MG63 (cell line): ENCODE measurements at places on chromosomes 4 and X.

GRCh38 chr4:165537028-165537648 lies 158.3 kb downstream of the CPE start:
- no peak for DNase-seq

DNA sequence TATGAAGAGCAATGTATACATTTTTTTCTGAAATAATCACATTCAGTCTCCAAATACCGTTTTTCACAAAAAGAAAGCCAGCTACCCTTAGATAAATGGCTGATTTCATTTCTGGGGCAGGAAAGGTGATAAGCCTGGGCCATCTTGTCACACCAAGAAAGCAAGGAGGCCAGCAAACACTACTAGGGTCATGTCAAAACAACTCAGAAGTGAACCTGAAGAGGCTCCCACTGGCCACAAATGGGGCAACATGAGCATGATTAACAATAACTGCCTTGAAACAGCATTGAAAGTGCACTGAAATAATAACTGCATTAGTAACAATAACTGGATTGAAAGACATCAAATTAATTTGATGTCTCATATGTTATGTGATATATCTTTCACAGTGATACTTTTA lies 39.3 kb downstream of the SH3KBP1 start:
- no peak for DNase-seq

- no peak for DNase-seq
Measured at GRCh38 chrX:155757046-155757759, 123.9 kb upstream of the VAMP7 start.

DNA sequence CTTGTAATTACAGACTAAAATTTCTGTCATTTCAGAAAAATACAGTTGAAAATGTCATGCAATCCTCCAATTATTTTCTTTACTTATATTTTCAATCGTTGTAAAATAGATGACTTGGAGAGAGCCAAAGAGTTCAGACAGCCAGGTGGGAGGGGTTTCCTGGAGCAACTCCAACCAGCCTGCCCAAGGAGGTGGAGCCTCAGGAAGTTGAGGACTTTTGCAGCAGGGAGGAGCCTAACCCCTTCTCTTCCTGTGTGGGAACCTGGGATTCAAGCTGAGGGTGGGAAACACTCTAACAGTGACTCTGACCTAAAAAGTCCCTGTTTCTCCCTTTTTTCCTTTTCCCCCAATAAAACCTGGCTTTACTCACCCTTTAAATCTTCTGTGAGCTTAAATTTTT lies 72.2 kb upstream of the GABRG1 start:
- no peak for DNase-seq

DNA sequence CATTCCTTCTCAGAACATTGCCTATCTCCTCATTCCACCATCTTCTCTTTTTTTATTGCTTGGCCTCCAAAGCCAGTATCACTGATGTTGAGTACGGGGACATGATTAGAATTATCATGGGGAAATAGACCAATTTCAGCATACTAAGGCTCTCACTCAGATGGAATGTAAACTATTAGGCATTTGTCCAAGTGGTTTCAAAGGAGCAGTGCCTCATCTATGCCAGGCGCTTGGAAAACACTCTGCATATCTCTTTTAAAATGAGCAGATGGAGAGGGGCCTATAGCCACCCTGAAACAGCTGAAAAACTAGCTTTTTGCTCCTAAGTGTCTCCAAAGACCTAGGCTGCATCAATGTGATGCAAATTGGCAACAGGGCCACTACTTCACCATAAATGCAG lies 150.8 kb upstream of the DIPK2B start:
- DNase-seq, result peak; percentile 27

GRCh38 chrX:86436116-86436515 lies 287.9 kb downstream of the DACH2 start:
- DNase-seq, result no peak

DNA sequence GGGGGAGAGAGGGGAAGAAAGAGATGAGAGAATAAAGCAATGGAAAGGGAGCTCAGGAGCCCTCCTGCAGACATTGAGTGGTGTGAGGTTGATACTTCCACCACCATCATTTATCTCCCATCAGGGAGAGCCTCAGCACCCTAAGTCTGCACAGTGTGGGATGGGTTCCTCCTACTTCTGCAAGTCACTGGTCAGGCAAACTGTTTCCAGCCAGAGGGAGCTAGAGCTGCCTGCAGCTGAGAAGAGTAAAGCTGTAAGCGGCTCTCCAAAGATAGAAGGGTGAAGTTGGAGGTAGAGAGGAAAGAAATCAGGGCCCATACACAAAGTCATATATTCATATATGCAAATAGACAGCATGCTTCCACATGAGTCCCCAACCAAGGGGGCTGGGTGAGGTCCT lies 21.9 kb upstream of the ZNF81 start:
- DNase-seq, result no peak

GRCh38 chr4:6749340-6750171 lies 33.0 kb upstream of the KIAA0232 start:
- DNase-seq, result peak; percentile 54

DNA sequence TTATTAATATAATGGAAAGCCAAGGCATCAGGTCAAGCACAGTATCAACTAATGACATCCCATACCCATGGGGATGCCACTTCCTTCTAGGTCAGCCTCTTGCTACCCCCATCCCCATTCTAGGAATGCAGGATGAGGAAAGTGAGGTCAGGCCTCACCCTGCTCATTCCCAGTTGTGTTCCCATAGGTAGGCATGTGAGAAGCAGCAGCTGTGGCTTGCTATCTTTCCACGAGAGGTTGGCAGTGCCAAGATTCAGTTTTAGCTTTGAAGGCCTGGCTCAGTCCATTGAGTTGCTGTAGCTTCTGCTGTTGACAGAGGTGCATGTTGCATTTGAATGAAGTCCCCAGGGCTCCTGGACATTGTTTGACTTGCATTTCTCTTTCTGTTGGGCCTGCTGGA lies 15.5 kb downstream of the LONRF3 start:
- no peak for DNase-seq

DNA sequence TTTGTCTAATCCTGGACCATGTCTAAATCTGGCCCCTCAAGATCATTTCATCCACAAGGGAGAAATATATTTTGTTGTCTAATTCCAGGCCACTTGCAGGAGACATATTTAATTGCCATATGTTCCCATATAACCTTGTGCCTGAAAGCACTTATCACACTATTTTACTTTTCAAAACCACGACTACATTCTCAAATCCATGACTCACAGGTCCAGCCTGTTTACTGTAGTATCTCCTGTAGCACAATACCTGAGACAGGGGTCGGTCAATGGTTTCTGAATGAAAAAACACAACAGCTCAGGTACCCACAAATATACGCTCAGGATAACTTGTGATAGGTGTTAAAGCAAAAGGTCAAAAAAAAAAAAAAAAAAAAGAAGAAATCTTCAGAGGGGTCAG lies 60.9 kb downstream of the SEC24D start:
- no peak for DNase-seq

- no peak for DNase-seq
Measured at GRCh38 chr4:113116414-113117357, 67.2 kb downstream of the ANK2 start.

GRCh38 chr4:24529555-24529954 lies 54.8 kb downstream of the DHX15 start:
- DNase-seq, result no peak

DNA sequence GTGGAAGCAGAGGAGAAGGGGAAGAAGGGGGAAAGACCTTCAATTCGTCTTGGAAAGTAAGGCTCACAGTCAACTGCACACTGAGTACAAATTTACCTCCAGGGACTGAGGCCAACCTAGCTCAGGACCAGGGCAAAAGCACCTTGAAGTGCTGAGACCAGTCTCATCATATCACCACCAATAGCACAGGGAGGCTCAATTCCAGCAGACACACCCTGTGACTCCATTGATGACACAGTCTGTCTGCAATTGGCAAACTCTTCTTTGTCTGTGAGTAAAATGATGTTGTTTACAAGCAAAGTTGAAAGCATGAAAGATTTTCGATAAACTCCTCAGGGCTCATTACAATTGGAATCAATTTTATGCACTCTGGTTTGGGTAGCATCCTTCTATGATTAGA lies 32.3 kb downstream of the TRIML1 start:
- peak; percentile 20 for DNase-seq

GRCh38 chr4:48297256-48297846 lies 27.7 kb upstream of the TEC start:
- DNase-seq, result no peak

GRCh38 chrX:38992441-38993096 lies 191.3 kb downstream of the MID1IP1 start:
- DNase-seq, result no peak

GRCh38 chrX:119647552-119648420 lies 41.6 kb upstream of the NKRF start:
- DNase-seq, result no peak

- peak; percentile 38 for DNase-seq
Measured at GRCh38 chrX:15750611-15751154, 12.6 kb downstream of the CA5B start.

GRCh38 chr4:25759101-25759500 lies 103.5 kb downstream of the SLC34A2 start:
- DNase-seq, result no peak

DNA sequence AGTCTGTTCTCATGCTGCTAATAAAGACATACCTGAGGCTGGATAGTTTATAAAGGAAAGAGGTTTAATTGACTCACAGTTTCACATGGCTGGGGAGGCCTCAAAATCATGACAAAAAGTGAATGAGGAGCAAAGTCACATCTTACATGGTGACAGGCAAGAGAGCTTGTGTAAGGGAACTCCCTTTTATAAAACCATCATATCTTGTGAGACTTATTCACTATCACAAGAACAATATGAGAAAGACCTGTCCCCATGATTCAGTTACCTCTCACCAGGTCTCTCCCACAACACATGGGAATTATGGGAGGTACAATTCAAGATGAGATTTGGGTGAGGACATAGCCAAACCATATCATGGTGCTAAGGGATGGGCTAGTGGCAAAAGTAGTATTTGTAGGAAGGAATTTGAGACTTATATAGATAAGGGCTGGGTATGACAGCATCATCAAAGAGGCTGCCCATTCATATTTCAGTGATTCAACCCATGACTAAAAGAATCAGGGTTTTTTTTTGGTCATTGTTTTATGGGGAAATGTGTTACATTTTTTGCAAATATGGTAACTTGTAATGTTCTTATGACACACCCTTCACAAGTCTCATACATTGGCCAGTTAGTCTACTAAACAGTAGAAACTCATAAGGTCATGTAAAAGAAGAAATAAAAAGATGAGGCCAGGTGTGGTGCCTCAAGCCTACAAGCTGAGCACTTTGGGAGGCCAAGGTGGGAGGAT lies 34.7 kb downstream of the NUP62CL start:
- DNase-seq, result no peak

GRCh38 chrX:91066104-91066503 lies 368.5 kb upstream of the PABPC5 start:
- DNase-seq, result no peak

GRCh38 chr4:25879991-25880651 lies 17.3 kb upstream of the SEL1L3 start:
- no peak for DNase-seq

DNA sequence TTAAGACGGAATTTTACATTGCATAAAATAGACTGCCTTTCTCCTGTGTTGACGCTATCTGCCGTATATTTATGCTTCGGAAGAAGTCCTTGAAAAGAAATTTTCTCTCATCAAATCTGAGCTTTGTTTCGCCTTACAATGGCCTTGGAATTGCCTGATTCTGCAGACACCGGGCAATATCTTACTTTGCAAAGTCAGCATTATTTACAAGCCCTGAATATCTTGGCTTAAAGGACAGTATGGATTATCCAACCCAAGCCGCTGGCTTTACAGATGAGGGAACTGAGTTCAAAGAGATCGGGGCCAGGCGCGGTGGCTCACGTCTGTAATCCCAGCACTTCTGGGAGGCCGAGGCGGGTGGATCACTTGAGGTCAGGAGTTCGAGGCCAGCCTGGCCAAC lies 1.1 kb upstream of the MANBA start:
- DNase-seq, result no peak

- no peak for DNase-seq
Measured at GRCh38 chrX:30659421-30659820, 6.2 kb downstream of the GK start.

DNA sequence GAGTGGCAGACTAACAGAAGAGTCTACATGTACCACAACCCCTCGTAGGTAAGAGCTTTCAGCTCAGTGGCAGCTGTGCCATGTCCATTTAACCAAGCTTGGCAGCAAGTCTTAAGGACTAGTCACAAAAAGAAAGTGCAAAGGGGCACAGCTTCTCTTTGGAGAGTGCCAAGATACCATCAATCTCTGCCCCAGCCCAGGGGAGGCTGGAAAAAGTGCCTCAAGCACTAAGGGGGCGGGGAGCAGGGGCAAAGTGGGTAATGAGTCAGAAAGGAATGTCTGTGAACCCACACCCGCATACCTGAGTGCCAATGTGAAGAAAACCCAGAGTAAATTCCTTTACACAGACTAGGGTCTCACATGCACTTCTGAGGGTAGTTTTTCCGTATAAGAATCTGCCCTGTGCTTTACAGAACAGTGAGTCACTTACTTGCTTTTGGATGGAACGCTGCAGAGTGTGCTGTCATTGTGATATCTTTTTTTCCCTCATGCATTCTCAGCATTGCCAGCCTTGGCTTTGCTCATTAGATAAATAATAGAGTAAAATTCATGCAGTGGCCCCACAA lies 219.8 kb downstream of the ZNF674 start:
- peak; percentile 80 for DNase-seq

GRCh38 chrX:101097546-101098453 lies at the start of gene CENPI:
Gene CENPI (plus strand): TSS chrX:101098204. CDS start chrX:101101071, 2,867 bp downstream.
- peak; percentile 92 for DNase-seq

- no peak for DNase-seq
Measured at GRCh38 chrX:146754268-146754667, 55.3 kb upstream of the CXorf51B start.

DNA sequence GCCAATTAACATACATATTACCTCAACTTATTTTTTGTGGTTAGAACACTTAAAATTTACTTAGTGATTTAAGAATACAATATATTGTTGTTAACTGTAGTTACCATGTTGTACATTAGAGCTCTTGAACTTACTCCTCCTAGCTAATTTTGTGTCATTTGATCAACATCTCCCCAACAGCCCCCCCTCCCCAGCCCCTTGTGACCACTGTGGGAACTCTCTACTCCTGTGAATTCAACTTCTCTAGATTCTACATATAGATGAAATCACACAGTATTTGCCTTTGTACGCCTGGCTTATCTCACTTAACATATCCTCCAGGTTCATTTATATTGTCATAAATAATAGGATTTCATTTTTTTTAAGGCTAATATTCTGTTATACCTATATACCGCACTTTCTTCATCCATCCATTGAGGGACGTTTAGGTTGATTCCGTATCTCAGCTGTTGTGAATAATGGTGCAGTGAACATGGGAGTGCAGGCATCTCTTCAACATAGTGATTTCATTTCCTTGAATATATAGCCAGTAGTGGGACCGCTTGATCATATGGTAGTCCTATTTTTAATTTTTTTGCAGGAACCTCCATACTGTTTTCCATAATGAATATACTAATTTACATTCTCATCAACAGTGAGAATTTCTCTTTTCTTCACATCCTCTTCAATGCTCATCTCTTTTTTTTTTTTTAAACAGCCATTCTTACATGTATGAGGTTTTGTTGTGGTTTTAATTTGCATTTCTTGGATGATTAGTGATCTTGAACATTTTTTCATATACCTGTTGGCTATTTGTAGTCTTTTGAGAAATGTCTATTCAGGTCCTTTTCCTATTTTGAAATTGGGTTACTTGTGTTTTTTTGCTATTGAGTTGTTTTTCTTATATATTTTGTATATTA lies 66.8 kb downstream of the RAPGEF2 start:
- no peak for DNase-seq
